Dorsolateral prefrontal cortex (tissue), 122 donors: ENCODE measurements at places on chromosomes 12 and 14.

- no peak for DNase-seq
Observed at GRCh38 chr12:68119724-68120211, 39.8 kb downstream of the IFNG start.

DNA sequence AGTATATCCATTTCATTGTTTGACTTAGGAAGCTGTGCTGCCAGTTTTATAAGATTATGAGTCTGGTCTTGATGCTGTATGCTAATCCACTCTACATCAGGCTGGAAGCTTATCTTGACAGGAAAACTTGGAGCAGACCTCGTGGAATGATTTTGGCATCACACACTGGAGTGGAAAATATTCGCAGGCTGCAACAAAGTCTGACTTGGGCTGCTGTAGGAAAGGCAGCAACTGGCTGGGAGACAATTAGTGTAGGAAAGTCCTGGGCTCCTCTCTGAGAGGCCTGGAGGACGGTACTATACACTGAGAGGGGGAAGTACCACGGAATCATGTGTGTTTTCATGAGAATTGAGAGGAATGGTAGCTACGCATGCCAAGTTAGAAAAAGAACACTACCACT, 383.7 kb downstream of the ETNK1 start:
- DNase-seq = no peak

- no peak for DNase-seq
Observed at GRCh38 chr12:67524861-67525616, 123.5 kb upstream of the DYRK2 start.

DNA sequence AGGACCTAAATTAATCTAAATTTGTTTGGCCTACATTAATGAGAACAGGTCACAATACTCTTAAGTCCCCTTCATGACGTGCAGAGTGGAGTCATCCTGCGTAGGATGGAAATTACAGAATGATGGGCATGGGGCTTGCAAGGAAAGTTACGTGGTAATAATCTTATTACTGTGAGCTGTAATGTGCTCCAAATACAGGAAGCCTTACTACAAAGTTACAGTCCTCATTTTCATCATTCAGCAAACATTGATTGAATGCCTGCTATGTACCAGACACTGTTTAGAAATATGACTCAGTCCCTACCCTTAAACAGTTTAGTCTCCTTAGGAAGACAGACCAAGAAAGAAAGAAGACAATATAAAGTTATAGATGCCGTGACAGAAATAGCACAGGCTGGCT, 9.4 kb downstream of the HIGD1C start:
- no peak for DNase-seq

GRCh38 chr12:68237619-68238018, 12.0 kb upstream of the IL26 start:
- no peak for DNase-seq

DNA sequence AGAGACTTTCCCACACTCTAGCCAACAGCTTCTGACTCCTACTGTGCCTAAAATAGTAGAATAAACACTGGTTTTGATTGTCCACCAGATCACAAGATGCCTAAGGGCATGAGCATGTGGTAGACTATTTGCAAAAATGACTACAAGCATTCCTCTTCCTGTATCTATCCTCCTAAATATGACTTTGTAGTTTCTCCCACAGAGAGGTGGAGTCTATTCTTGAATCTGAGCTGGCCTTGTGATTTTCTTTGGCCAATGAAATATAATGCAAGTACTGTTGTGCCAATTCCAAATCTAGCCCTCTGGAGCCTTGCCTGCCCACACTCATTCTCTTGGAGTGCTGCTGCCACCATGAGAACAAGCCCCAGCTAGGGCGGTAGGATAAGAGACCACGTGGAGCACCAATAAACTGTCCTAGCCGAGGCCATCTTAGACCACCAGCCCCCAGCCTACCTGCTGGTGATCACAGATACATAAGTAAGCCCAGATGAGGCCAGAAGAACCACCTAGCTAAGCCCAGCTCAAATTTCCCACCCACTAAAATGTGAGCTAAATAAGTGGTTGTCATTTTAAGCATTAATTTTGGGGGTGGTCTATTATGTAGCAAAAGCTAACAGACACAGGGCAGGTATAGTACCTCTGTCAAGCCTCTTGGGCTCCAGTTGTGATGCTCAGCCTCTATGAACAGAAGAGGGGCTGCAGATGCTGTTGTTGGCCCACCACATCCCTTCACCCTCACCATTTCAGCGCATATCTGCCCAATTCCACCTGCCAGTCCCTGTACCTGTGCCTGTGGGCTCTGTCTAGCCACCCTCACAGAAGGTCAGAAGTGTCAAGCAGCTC, 17.9 kb downstream of the ZFP36L1 start:
- no peak for DNase-seq

- DNase-seq = peak; percentile 65
Observed at GRCh38 chr14:21098076-21098891, at the start of gene ZNF219. Gene ZNF219, minus strand, starts transcription at chr14:21098655. Its CDS starts 5,064 bp downstream, at chr14:21093591.

GRCh38 chr12:124111006-124111405, 138.0 kb downstream of the ZNF664 start:
- no peak for DNase-seq
